ENCODE measurements at places on chromosomes 16 and 17.
A peak's percentile ranks its signal among the peaks of the same experiment; 100 is the strongest.

GRCh38 chr17:77501101-77501566, 360.4 kb downstream of the SEC14L1 start:
- DNase-seq: no peak

DNA sequence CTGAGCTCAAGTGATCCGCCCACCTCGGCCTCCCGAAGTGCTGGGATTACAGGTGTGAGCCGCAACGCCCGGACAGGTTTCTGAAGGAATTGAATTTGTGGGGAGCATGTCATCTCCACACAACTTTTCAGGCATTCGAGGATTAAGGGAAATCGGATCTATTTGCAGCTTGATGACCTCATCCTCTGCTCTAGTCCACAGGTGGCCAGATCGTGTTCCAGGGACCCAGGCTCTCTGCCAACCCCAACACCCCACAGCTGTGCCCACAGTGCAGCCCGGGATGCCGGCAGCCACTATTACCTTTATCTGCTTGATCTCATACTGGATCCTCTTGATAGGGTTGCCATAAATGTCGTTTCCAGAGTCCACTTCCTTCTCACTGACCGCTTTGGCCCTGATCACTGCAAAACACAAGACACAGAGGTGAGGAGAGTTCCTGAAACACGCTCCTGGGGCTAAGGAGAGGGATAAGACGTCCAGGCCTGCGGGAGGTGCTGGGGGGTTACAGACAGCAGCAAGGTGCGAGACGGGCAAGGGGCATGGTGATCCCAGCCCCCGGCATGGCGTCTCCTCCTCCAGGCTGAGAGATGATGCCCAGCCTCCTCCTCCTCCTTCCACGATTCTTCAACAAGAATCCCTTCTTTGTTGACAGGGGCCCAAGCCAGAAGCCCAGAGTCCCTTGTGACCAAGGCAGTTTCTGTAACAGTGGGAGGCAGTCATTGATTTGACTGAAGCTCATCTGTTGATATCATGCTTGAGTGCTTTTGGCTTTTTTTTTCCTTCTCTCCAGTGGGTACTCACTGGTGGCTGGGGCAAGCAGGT, 29.3 kb downstream of the CEP295NL start:
- peak; percentile 30 for DNase-seq

DNA sequence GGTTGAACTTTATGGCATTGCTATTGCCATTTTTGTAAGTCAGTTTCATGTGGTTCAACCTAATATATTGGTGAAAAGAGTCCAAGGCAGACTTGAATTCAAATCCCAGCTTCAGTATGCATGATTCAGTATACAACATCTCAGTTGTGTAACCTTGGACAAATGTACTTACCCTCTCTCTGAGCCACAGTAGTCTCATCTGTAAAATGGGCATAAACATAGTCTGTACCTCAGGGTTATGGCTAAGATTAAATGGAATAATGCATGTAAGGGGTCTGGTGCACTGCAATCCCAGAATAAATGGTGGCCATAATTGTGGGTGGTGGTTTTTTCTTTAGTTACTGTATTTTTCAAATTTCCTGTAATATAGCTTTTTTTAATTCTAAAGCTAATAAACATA, 4.7 kb upstream of the ADAP2 start:
- no peak for DNase-seq

DNA sequence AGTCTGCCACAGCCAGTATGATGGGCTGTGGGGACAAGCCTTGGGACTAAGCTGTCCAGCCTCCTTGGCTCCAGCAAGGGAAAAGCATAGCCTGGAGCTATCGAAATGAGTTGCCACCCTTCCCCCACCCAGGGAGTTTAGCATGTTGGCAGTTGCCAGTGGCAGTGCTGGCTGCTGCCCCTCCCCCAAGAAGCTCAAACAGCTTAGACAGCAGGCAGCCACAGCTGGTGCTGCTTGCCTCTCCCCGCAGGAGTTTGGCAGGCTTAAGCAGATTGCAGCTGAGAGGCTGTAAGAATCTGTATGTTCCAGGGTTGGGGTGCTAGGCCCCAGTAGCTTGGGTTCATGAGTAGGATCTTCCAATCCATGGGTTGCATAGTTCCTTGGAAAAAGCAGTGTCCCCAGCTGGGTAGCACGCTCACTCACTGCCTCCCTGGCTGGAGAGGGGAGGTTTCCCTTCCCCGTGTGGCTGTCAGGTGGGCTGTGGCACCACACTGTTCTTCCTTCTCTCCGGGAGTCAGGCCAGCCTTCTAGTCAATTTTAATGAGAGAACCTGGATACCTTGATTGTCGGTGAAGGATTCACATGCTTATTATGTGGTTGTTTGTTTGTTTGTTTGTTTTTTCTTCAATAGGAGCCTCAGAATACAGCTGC, 506.1 kb downstream of the CDH11 start:
- DNase-seq: no peak

DNA sequence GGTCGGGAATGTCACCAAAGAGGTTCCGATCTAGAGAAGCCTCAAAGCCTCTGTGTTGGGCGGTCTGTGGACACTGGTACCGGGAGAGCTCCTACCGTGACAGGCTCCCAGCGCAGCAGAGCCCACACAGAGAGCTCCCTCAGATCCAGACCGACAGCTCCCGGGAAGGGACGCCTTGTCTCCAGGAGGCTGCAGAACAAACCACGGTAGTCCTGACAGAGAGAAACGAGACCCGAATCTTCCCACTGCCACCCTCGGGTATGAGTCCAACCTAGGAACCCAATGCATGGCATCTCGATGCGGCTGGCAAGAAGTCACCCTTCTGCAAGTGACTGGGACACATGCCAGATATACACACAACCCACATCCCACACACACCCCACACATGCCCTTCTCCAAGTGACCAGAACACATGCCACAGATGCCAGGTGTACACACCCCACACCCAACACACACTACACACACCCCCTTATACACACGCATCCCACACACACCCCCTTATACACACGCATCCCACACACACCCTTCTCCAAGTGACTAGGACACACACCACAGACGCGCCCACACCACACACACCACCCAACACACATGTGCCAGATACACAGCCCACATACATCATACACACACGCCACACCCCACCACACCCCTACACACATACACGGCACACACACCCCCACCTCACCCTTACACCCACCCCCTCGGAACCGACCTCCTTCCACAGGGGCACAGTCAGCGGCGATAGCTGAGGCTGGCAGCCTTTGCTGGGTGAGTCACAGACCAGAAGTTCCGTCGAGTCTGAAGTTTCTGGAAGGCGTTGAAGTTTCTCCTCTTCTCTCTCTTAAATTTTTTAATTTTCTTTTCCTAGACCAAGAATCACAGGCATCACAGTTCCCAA, 15.9 kb upstream of the CYTH1 start:
- DNase-seq: no peak

DNA sequence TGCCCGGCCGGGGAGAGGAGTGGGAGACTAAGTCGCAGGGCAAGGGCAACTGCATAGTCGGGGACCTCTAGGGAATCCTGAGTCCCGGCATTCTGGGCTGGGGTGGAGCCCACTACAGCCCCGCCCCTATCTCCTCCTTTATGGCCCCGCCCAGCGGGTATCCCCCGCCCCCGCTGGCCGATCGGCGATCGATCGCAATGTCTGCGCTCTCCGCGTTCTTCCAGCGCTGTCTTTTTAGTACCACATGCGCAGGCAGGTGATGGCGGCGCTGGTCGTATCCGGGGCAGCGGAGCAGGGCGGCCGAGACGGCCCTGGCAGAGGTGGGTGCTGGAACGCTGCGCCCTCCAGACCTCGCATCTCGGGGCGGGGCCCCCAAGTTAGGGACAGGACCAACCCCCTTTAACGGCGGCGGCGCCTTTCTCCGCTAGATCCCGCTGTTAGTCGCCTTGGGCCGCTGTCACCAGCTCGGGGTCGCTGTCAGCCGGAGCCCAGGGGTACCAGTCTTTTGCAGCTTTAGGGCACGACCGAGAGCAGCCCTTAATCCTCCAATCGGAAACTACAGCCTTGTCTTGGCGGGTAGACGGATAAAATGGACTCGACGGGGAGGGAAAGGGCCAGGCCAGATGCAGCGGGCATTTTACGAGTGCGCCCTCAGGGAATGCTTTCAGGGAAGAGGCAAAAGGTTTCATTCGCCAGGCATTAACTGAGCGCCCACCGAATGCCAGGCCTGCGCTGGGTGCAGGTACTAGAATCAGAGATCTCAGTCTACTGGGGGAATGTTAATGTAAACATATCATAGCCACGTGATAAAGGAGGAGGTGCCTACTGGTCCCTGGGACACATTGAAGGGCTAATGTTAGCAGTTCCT, at the start of gene DPH1:
DPH1 (plus strand) TSS at position 243 of the 868 bp plus-strand sequence; CDS start at position 260, 17 bp downstream.
- peak; percentile 80 for DNase-seq

DNA sequence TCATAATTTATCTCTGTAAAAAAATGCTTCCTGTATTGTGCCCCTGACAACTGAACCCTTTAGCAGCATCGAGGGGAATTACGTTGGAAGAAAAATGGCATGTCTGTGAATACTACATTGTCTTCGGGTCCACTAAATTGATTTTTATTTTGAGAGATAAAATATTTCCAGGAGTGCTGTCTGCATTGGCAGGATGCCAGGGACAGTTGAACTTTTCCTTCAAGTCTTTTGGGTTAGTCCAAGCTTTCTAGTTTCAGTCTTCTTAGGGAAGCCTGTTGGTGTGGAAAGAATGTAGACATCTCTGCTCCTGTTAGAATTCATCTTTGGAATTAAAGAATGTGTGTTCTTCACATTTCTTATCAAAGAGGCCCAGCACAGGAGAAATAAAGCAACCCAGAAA, 557.9 kb downstream of the TMEM114 start:
- DNase-seq: no peak

DNA sequence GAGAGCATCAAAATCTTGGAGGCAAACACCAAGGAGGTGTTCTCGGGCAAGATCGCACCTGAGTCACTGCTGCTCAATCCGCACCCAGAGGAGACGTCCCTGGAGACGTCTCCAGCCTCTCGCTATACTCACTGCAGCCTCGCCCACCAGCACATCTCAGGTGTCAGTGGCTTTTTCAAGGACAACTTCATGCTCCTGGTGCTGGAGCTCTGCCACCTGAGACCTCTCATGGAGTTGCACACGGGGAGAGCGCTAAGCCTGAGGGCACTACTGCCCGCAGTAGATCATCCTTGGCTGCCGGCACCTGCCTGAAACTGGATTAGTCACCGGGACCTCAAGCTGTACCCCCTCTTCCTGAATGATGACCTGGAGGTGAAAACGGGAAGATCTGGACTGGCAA, 2.6 kb upstream of the MBTPS1 start:
- peak; percentile 51 for DNase-seq

DNA sequence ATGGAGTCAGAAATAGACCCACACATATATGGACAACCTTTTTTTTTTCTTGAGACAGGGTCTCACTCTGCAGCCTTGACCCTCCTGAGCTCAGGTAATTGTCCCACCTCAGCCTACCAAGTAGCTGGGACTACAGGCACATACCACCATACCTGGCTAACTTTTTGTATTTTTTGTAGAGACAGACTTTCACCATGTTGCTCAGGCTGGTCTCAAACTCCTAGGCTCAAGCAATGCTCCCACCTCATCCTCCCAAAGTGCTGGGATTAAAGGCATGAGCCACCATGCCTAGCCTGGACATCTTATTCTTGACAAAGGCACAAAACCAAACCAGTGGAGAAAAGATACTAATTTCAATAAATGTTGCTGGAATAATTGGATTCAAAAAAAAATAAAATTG, 14.7 kb upstream of the NACA2 start:
- no peak for DNase-seq

GRCh38 chr17:66547151-66547865, 244.9 kb downstream of the PRKCA start:
- no peak for DNase-seq

- peak; percentile 65 for DNase-seq
These were observed 80.8 kb downstream of the OMG start for GRCh38 chr17:31216031-31216751.

- DNase-seq: no peak
These were observed 35.1 kb downstream of the TMEM238L start for GRCh38 chr17:10768750-10769251.

DNA sequence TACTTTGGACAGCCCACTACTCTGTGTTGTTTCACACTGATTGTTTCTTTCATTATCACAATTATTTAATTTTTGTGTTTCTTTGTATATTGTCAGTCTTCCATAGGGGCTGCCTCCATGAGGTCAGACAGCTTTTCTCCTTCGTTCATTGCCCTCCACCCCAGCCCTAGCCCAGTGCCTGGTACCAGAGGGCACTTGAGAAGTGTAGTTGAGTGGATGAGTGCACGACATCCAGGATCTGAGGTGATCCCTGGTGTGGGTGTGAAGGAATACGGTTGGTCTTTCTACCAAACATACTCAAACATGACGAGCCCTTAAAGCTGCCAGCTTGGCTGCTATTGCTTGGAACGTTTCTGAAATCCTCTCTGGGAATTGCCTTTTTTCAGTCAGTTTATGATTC, 37.9 kb downstream of the DHRS7B start:
- DNase-seq: no peak

GRCh38 chr17:44360144-44360533, 3.5 kb downstream of the FAM171A2 start:
- no peak for DNase-seq

DNA sequence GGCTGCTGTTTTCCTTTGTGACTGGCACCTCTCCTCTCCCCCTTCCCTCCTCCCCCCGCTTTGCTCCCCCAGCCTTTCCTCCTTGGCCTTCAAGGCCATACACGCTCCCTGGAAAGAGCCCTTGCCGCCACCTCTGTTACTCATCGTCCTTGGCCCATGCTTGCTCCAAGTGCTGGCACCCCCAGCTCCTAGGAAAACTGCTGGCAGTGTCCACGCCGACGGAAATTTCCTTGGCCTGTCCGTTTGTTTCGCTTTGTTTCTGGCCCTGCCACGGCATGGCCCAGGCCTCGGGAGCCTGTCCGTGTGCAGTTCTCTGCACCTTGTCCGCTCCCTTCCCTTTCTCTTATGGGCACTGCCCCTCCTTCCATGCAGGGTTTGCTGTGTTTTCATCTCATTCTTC, 18.0 kb downstream of the CA5A start:
- no peak for DNase-seq

GRCh38 chr17:41651625-41652460, 27.5 kb upstream of the KRT17 start:
- no peak for DNase-seq

DNA sequence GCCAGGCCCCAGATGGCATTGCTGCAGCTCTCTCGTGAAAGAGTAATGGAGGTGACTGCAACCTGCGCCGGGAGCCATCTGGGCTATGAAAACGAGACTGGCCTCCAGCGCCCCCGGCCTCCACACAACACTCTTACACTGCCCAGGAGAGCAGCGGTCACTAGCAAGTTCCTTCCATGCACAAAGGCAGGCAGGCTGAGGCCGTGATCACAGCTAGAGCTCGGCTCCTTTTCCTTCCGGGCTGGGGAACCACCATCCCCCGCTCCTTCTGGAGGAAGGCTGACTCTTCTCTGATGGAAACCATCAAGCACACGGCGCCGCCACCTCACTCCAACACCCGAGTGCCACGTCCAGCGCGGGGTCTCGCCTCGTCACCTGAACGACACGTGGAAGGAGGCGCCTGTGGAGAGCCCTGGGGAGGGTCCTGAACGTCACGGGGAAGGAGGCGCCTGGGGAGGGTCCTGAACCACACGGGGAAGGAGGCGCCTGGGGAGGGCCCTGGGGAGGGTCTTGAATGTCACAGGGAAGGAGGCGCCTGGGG, 61.9 kb downstream of the KLHDC4 start:
- no peak for DNase-seq

DNA sequence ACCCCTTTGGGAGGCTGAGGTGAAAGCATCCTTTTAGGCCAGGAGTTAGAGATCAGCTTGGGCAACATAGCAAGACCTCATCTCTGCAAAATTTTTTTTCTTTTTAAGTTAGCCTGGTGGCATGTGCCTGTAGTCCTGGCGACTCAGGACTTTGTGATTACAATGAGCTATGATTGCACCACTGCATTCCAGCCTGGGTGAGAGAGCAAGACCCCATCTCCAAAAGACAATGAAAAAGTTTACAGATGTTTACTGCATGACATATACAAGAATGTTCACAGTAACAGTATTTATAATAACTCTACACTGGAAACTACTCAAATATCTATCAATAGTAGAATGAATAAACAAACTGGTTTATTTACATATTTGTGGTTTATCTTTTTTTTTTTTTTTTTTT, 33.1 kb upstream of the CCL22 start:
- DNase-seq: no peak
